ENCODE measurements at places on chromosomes 16 and 17.

GRCh38 chr17:73401911-73402310 is 90.1 kb upstream of the CDC42EP4 start:
- no peak for DNase-seq

DNA sequence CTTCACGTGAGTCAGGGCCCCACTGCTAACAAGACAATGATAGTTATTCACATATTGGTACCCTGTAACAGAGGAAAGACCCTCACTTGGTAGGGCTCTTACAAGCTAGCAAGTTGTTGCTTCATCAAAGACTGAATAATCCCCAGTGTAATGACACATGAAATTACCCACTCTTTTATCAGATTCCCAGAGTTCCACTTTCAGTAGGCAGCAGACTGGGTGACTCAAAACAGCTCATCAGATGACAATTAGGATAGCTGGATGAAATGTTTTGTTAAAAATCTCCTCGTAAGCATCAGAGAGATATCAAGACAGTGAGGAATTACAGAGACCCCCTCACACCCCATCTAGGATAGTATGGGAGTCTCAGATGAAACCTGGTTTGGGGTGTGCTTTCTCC is 6.8 kb upstream of the OR1E2 start:
- DNase-seq, result no peak

GRCh38 chr17:3019761-3020160 is 43.6 kb downstream of the OR1D5 start:
- DNase-seq, result no peak

DNA sequence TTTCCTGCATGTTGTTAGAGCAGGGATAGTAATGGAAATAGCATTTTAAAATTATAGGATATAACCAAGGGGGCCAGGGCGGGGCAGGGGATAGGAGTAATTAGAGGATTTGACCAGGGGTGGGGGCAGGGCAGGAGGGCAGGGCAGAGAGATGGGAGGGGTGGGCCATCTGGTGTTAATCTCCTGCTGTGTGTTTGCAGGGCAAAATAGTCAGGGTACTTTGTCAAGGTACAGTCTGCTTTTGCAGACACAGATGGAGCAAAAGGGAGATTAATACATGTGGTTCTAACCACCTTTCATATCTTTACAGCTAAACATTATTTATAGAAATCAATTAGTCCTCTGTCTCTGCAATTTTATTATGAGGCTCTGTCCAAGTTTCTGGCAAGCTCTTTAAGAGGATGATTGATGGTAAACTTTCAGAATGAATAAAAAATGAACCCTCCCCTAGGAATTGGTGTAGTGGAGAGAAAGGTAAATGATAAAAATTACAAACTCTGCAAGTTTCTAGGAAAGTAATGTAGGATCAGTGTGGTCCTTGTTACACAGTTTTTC is 6.6 kb downstream of the ANKFN1 start:
- DNase-seq, result no peak

GRCh38 chr17:78086740-78087139 is 41.8 kb downstream of the TMC6 start:
- DNase-seq, result no peak

- DNase-seq, result no peak
Observed at GRCh38 chr17:81843713-81844326, 9.0 kb upstream of the PPP1R27 start.

- DNase-seq, result no peak
Observed at GRCh38 chr17:65023791-65024190, 32.7 kb downstream of the GNA13 start.

- DNase-seq, result no peak
Observed at GRCh38 chr17:47888293-47888692, 7.7 kb upstream of the SP2 start.

DNA sequence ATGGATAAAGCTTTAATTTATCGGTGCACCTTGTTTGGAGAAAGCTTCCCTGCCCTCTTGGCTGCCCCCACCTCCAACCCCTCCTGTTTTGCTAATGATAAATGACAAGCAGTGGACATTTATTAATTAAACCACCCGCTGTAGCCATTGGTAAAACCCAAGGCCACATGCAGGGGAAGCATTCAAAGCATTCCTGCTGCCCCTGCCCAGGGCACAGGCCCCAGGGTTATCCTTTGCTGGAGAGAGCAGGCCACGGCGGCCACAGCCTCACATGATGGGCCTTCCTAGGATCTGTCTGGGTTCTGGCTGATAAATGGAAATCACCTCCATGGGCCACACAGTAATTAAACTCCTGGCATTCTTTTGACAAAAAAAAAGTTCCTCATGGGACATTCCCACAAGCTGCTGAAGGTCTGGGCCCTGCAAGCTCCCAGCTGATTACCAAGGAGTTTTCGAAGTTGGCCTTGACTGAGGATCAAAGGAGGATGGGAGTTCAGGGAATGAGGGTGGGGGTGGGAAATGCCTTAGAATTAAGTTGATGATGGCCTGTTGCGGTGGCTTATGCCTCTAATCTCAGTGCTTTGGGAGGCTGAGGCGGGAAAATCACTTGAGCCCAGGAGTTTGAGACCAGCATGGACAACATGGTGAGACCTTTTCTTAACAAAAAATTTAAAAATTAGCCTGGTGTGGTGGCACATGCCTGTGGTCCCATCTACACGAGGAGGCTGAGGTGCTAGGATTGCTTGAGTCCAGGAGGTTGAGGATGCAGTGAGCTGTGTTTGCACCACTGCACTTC is 35.5 kb downstream of the SOST start:
- no peak for DNase-seq

DNA sequence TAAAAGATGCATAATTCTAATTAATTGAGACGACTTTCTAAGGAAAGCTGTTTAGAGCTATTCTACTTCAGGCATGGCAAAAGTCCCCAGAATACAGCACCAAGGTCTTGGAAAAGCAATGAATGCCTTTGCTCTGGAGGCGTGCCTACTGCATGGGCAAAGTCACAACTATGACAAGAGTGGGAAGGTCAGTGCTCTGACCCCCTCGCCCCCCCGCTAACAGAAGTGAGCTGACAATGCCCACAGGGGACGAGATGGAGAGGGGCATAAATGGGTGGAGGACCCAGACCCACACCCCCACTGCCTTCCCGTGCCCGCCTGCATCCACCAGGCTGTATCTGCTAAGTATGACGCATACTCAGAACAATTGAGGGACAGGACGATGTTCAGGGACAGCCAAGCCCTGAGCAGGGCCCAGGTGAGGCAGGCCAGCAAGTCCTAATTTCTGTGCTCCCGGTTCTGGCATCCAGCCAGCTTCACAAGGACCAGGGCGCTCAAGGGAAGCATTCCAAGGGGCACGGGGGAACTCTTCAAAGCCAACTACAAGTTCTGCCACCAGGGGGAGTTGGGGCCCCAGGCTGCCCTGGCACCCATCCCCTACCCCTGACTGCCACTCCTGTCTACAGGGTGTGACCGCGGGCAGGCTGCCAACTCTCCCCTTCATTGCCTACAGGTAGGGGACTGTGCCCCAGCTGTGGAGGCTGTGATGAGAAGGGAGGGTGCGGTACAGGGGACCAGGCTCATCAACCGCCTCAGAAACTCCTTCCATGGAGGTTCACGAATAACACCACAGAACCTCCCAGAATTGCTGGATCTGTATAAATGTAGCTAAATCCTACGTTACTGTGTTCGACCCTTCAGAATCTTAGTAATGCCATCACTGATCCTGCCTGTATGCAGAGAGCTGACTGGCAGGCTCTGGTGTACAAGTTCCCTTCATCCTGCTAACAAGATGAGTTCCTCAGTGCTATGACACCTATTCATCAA is 20.8 kb downstream of the NPRL3 start:
- peak; percentile 70 for DNase-seq

DNA sequence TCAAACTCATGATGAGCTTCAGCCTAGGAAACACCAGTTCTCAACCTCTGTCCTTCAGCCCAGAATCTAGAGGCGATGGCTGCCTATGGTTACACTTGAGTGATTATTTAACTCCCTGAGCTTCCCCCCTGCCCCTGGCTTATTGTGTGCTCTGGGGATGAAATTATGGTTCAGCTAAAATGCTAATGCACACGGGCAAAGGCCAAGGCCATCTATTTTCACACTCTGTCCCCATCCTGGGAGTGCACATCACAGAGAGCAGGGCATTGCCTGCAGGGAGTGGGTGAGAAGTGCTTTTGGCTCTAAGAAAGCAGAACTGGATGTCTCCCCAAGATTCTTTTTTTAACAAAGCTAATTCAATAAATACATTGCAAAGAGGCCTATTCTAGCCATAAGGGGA is 21.6 kb upstream of the CACNG5 start:
- no peak for DNase-seq

DNA sequence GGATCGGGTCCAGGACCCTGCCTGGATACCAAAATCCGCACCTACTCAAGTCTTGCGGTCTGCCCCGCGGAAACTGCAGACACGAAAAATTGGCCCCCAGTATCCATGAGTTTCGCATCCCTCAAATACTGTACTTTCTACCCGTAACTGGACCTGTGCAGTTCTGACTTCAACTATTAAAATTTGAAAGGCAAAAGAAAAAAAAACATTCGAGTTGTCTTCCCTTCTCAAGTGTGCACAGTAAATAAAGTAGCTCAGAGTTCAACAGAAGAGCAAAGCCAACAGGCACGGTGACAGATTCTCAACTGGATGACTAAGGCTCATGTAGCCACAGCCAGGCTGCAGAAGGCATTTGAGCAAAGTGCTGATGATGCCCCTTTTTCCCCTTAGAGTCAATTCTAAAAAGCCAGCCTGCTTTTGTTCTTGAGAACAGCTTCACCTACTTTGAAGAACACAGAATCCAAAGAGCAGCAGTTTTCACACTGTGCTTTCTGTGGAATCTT is 32.5 kb downstream of the MARF1 start:
- no peak for DNase-seq

- no peak for DNase-seq
Observed at GRCh38 chr16:78133919-78134318, 34.5 kb downstream of the WWOX start.

- DNase-seq, result no peak
Observed at GRCh38 chr16:86353948-86354347, 156.4 kb upstream of the FOXF1 start.

DNA sequence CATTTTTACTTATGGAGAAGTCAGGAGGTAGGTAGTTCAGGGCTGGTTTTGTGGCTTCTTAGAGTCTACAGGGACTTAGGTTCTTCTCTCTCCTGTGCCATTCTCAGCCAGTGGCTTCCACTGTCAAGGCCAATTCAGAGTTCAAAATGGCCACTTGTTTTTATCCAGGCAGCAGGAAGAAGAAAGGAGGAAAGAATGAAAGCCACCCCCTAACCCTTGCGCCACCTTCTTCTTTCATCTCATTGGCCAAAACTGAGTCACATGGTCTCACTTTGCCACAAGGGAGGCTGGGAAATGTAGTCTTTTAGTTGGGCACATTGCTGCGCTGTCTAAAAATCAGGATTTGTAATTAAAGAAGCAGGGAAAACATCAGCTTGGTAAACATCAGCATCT is 60.8 kb upstream of the MED9 start:
- peak; percentile 37 for DNase-seq

DNA sequence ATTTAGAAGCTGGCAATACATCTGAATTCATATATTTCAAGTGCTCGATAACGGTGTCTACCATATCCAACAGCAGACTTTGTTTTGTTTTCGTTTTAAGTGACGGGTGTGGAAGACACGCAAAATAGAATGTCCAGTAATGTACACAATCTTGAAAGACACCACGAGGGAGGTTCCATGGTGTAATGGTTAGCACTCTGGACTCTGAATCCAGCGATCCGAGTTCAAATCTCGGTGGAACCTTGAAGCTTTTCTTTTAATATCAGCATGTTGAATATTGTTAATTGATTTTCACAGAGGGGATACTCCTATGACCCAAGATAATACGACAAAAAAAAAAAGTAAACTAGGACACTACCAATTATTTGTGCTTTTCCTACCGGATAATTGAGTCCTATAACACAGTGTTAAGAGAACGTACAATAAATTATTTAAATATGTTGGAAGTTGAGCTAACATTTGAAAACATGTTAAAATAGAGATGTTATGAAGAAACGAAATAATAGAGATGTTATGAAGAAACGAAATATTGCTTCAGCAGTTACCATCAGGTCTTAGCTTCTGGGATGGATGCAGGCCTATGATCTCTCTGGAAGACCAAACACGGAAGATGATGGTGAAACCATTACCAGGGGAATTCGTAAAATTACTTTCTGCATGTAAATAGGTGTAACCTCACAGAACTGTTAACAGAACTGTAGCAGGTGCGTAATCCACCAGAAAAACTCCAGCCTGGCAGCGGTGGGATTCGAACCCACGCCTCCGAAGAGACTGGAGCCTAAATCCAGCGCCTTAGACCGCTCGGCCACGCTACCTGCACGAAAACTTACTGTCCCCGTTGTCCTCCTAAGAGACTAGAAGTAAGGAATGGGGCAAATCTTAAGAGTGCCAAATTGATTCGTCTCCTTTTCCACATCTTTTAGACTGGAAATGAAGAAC is 1.5 kb upstream of the ALOXE3 start:
- peak; percentile 90 for DNase-seq

- DNase-seq, result no peak
Observed at GRCh38 chr16:10950393-10950792, 6.0 kb downstream of the CLEC16A start.

GRCh38 chr16:31498493-31498892 is 9.7 kb downstream of the RUSF1 start:
- no peak for DNase-seq

DNA sequence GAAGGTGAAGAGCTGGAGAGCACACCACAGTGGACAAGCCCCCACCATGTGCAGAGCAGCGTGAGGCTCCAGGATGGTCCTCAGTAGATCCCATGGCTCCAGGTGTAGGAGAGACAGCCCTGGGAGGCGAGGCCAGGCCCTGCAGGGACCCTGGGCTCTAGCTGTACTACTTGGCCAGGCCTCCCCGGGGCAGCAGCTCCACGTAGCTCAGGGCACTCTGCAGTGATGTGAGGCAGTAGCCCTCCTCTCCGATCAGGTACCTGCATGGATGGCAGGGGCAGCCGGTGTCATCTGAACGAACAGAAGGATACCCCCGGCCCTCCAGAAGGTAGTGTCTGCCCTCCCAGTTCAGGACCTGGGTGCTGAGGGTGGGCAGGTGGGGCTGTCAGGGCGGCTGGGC is 6.2 kb upstream of the SPATA2L start:
- no peak for DNase-seq

GRCh38 chr16:78206623-78207223 is 107.3 kb downstream of the WWOX start:
- no peak for DNase-seq

GRCh38 chr16:69936751-69937211 is 14.4 kb upstream of the CLEC18A start:
- DNase-seq, result no peak

DNA sequence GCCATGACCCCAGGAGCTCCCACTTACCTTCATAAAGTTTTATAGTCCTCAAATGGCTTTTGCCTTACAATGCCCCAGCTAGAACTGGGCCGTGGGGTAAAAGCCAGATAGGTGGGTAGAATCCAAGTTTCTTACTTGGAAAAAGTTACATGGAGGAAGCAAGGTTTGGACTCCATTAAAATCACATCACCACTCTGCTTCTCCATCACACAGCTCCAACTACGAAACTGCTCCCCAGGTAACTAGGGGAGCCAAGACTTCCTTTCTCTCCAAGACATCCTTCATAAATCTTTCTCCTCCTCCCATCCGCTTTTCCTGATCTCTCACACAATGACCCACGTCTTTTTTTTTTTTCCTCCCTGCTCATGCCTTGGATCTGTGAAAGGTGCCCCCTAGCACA is 130.8 kb upstream of the RCVRN start:
- no peak for DNase-seq

Measured in naive thymus-derived CD8-positive, alpha-beta T cell (primary cell).